ENCODE measurements at places on chromosomes 6 and 20.

DNA sequence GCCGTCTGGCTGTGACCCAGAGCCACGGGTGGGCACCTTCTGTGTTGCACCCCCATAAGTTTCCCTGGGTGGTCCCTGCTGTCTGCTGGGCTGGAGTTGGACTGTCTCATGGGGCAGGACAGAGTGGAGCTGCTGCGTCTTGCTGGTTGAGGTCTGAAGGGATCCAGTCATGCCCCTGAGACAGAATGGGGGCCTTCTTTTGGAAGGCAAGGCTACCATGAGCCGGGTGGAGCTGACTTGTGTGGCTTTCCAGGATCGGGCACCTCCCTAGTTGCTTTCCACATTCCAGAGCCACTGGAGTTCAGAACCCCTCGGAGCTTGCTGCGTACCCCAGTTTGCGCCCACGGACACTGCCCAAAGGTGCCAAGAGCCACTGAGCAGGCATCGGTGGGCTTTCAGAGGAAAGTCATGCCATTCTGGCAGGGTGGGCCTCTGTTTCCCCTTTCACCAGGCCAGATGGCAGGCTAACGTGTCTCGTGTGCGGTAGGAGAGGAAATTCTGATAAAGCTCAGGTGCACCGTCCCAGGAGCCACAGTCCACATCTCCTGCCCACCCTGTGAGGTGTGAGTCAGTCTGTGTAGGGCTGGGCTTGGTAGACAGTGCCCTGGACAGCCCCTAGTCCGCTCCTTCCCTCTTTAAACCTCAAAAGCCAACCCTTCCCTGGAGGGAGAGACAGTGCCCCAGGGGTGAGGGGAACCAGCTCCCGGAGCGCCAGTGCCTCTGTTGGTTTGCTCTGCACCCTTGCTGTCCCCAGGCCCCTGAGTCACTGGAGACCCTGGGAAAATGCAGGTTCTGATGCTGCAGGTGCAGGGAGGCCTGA lies 125.3 kb downstream of the SYCP2 start:
- DNase-seq: no peak

- no peak for DNase-seq
These were observed 77.1 kb downstream of the WASF1 start for GRCh38 chr6:110102411-110102810.

GRCh38 chr6:107819217-107819616 lies 4.9 kb downstream of the SCML4 start:
- no peak for DNase-seq

DNA sequence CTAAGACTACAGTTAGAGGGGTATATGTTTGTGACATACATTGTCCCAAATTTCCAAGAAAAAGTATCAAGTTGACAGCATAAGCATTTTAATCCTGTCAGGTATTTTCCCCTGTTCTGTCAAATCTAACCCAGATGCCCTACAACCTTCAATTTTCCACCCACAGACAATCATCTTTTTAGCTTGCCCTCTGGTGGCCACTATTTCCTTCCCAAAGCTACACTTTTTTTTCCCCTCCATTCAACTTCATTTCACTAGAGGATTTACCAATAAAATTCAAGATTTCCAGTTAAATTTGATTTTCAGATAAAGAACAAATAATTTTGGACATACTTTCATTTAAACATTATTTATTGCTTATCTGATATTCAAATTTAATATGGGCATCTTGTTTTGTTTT lies 286.6 kb downstream of the TENT5A start:
- DNase-seq: no peak

DNA sequence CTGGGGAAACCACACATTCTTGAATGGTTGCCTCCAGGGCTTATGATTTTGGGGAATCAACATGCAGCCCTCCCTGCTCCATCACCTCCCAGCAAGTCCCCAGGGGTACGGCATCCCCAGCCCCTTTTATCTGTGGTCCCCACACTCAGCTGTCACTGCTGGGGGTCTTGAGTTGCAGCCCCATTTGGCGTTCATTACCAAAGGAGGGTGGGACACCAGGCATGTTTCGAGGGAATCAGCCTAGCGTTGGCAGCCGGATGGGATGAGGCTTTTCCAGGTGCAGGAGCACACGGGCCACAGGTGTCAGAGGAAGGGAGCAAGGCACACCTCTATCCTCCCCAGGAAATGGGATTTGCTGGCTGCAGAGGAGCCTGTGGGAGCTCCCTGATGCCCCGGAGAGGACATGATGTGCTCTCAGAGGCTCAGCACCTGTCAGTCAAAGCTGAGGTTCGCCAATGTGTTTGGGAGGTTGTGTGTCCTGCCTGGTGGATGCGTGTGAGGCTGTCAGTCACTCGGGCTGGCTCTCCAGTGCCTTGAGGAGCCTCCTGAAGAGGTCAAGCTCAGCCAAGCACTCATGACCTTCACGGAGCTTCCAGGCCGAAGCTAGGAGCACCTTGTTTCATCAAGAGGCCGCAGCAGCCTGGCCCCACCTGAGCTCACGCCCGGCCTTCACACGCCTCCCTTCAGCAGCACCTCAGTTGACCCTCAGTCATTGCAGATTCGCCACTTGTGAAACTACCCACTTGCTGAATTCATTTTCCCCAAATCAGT lies 95.0 kb downstream of the ERMARD start:
- no peak for DNase-seq

- DNase-seq: peak; percentile 22
These were observed 141.5 kb downstream of the GMDS start for GRCh38 chr6:2103765-2104523.

DNA sequence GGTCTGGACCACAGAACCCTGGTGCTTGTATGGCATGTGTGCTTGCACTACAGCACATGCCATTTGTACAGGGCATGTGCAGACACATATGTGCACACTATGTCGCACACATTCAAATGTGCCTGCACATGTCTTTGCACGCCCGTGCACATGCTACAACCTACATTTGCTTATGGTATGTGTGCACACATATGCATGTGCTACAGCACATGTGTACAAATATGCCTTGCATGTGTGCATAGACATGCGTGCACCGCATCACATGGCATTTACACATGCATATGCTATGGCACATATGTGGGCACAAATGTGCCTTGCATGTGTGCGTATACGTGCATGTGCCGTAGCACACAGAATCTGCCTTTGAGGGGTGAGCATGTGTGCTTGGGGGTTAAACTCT lies 90.5 kb downstream of the DHX35 start:
- no peak for DNase-seq
